ENCODE measurements at places on chromosomes 7 and 10.

- no peak for DNase-seq
These were observed 31.6 kb upstream of the WAPL start for GRCh38 chr10:86553213-86553612.

- no peak for DNase-seq
These were observed 335.1 kb downstream of the BMPER start for GRCh38 chr7:34240417-34240816.

GRCh38 chr10:69815104-69815503 lies 13.4 kb downstream of the COL13A1 start:
- no peak for DNase-seq

DNA sequence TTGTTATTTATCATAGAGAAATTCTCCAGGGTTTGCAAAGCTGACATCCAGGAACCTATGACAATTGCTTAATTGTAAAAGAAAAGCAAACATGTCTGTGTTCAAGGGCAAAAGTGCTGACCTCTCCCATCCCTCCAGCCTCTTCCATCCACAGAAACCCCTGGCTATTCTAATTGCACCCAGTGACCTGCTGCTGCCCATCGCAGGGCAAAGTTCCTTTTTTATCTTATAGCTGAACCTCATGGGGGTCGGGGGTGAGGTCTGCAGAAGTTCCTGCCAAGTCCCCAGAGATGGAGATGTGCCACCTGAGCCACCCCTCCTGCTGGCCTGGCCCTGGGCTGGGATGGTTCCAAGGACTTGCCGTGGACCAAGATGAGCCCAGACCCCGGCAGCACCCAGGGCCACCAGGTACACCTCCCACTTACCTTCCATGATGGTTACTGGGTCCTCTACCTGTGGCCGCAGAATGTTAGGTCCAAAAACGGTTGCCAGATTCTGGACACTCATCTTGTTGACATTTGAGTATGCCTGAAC lies 146.5 kb downstream of the MAPK8 start:
- DNase-seq = no peak

DNA sequence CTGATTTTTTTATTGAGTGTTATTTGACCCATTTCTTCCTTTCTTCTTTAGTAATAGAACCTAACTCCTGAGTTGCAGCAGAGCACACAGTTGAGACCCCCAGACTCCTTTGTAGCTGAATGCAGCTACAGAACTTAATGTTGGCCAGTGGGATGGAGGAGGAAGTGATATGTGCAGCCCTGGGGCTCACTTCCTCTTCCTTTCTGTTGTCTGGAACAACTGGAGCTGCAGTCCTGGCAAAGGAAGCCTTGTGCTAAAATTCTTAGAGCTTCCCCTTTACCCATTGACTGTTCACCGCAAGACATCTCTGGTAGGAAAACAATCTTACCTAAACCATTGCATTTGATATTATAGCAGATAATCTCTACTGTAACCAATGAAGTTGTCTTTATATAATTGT lies 86.6 kb downstream of the ITGB8 start:
- no peak for DNase-seq

Measured in CD4-positive, alpha-beta memory T cell (primary cell).